Frontal cortex (tissue), 4 donors: ENCODE measurements at places on chromosomes 7 and 10. TPM values are rescaled to one million over a fixed set of nuclear protein-coding genes. Genes with fewer than 3 reads are reported as not detected.

GRCh38 chr10:96706331-96706853, 13.9 kb downstream of the PIK3AP1 start:
- DNase-seq: no peak

DNA sequence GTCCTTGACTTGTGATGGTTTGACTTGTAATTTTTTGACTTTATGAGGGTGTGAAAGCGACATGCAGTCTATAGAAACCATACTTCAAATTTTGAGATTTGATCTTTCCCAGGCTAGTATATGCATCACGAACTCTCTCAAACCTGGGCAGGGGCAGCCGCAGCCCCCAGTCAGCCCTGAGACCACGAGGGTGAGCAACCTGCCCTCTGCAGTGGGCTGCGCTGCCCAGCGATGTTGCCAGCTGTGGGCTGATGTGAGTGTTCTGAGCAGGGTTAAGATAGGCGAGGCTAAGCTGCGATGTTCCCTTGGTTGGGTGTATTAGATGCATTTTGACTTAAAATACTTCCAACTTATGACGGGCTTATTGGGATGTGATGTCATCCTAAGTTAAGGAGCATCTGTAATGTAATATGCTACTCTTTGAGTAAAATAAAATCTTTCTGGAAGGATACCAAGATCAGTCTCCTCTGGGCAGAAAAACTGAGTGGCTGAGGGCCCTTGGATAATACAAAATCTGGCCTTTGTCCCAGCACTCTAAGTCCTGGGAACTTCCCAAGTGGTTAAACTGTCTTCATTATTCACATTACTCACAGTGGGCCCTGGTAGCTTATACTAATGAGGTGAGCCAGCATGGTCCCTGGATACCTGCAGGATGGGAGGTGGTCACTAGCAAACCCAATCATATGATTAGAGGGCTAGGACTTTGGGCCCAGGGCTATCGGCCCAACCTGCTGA, 28.4 kb upstream of the CNPY1 start:
- DNase-seq: no peak

- no peak for DNase-seq
These were observed 2.7 kb downstream of the CCSER2 start for GRCh38 chr10:84331091-84331490.

DNA sequence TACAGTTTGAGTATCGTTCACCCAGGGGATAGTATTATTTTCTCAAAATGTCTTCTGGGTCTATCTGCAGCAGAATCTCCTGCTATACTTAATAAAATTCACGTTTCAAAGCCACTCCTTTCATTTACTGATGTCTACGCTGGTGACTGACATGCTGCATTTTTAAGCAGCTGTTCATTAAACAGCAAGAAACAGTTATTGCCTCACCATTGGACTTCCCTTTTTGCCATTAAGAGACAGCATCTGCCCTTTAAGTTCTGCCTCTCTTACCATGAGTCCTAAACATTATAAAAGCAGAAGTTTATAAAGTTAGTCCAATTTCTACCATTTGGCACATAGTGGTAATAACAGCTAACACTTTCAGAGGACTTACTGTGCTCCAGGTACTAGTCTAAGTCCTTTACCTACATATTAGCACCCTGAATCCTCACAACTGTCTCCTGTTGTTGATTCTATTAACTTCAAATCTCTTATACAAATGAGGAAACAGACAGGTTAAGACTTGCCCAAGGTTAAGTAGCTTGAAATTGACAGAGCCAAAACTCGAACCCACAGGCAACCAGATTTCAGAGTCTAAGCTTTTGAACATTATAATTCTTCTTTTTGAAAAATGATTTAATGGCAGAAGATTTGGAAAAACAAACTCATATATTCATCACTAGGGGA, 169.5 kb downstream of the SNX13 start:
- no peak for DNase-seq

Gene ANKRD22
- under 0.01 TPM for total RNA-seq

DNA sequence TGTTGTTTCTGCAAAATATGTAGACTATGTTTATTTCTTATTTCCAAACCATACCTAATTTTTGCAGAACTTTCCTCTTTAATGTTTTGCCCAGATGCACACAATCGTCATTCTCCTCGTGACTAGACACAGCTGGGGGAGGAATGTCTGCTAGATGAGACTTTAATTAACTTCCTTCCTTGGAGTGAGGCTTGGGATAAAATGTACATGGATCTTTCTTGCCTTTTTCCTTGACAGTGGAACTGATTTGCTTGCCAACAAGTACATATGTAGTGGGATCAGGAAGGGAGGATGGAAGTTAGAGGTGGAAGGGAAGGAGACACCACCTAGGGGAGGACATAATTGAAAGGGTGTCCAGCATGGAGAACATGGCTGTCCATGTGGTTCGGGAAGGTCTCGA, 172.5 kb downstream of the VTI1A start:
- DNase-seq: no peak

Gene FASTK
- 32.6 TPM for total RNA-seq

GRCh38 chr10:67280405-67280804, 354.6 kb downstream of the LRRTM3 start:
- DNase-seq: no peak

DNA sequence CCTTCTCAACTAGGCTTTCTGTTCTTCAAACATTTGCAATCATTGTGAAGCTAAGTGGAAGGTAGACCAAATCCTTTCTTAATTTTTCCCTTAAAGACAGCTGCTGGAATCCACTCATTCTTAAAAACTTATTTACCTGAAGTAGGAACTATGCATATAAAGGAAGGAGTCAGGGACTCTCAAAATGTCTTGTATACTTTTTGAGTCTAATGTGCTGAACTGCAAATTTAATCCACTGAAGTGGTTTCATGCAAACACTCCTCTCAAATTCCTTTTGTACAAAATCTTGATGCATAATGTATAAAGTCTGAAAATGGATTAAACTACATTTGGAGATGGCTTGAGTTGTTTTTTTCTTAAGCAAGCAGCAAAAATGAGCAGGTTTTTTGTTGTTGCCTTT, 118.0 kb downstream of the CABCOCO1 start:
- no peak for DNase-seq

- no peak for DNase-seq
These were observed 931.2 kb upstream of the KCND2 start for GRCh38 chr7:119341822-119342221.

DNA sequence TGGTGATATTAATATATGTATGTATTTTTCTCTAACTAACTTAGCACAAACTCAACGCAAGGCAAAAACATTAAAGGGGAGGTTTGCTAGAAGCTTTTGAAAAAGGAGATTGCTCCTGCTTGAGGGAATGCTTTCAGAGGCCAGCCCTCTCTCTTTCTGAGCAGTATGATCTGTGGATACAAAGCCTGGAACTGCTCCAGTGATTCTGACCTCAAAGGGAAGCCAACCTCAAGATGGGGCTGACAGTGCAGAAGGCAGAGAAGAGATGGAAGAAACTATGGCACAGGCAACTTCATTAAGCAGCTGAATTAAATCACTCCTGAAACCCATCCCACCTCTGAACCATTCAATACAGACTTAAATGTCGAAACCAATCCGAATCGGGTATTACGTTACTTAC, 102.4 kb downstream of the USP6NL start:
- no peak for DNase-seq

DNA sequence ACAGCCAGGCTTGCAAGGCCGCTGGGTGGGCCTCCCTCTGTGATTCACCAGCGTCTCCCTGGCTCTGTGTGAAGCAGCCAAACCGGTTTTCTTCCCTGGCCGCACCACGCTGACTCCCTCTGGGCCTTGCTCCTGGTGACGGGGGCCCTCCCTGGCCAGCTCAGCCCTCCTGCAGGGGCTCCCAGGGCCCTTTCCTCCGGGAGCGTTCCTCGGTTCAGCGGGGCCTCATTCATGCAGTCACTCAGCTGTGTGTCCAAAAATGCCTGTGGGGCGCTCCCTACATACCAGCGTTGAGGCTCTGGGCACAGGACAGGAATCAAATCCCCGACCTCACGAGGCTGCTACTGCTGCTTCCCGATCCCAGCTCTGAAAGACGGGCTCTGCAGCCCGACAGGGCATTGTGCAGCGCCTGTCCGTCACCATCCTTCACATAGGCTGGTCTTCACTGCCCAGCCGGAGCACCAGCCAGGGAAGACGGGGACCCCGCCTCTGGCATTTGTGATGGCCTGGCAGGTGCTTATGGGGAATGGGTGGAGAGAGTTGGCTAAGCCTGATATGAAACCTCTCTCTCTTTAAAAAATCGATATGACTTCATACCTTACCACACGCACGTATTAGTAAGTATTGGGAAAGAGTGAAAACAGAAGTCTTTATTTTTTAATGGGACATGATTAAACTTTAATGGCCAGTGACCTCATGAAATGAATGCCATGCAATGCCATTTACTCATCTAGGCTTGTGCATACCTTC, 110.0 kb upstream of the SHH start:
- no peak for DNase-seq

- DNase-seq: no peak
These were observed 123.4 kb downstream of the MAD1L1 start for GRCh38 chr7:2109251-2109872.
